ENCODE measurements at places on chromosomes 4 and X. TPM values are rescaled to one million over a fixed set of nuclear protein-coding genes. Genes with fewer than 3 reads are reported as not detected.

LIMCH1 gene
- total RNA-seq = 9.8 TPM

CT47B1 gene
- total RNA-seq = not detected

MAGEC2 gene
- total RNA-seq = not detected

SSX2 gene
- not detected for total RNA-seq

IRAK1 gene
- total RNA-seq = 13.6 TPM

FAM193A gene
- 29.1 TPM for total RNA-seq

JCHAIN gene
- not detected for total RNA-seq

NWD2 gene
- total RNA-seq = not detected

PCDH7 gene
- total RNA-seq = 7.9 TPM

SSX5 gene
- total RNA-seq = not detected

HSFX2 gene
- total RNA-seq = 0.77 TPM

ARHGAP36 gene
- 0.22 TPM for total RNA-seq

MGARP gene
- total RNA-seq = 2.5 TPM

Measured in neural progenitor cell (in vitro differentiated cells).